ENCODE measurements at places on chromosomes 6 and 20.

GRCh38 chr6:159806021-159806458, 6.0 kb downstream of the PNLDC1 start:
- no peak for DNase-seq

DNA sequence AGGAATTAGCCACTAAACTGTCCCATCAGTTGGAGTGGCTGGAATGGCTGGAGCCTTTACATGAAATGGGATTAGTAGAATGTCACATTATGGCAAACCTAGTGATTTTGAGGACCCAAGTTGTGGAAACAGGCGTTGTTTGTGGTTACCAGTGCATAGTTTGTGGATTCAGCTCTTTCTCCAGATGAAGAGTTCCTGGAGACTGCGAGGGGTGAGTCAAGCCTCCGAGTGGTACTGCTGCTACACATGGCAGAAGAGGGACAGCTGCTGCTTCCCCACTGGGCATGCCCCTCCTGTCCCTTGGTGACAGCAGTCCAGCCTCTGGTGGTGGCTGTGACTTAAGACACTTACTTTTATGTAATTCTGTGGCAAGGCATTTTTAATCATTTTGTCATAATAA, 94.2 kb upstream of the SCP2D1 start:
- DNase-seq = peak; percentile 44

- no peak for DNase-seq
Observed at GRCh38 chr6:142929751-142930358, 15.1 kb downstream of the HIVEP2 start.

- no peak for DNase-seq
Observed at GRCh38 chr20:48467622-48468021, 360.2 kb downstream of the PREX1 start.

GRCh38 chr6:37537548-37537947, 37.9 kb upstream of the CCDC167 start:
- DNase-seq = no peak

DNA sequence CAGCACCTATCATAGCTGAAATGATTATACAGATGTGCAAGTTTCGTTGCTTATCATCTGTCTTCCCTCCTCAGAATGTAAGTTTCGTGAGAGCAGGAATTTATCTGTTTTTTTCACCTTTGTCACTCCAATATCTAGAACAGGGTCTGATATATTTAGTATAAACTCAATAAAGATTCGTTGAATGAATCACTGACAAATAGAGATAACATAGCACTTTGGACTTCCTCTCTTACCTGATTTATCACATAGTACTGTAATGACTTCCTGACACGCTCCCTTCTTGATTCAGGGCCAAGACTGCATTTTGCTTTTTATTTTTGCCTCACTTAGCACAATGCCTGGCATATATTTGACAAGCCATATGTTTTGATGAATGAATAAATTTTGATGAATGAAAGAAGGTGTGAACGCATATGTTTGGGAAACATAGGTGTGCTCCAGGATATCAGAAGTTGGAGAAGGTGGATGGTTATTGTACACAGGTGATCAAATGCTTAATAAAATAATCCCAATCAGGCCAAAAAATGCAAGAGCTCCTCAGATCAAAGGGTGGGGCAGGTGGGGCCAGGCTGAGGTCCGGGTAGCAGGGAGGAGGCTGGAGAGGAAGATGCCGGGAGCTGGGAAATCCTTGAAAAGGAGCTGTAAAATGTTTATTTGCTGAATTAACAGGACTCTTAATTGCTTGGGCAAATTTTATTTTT, 33.0 kb downstream of the PIM1 start:
- no peak for DNase-seq

DNA sequence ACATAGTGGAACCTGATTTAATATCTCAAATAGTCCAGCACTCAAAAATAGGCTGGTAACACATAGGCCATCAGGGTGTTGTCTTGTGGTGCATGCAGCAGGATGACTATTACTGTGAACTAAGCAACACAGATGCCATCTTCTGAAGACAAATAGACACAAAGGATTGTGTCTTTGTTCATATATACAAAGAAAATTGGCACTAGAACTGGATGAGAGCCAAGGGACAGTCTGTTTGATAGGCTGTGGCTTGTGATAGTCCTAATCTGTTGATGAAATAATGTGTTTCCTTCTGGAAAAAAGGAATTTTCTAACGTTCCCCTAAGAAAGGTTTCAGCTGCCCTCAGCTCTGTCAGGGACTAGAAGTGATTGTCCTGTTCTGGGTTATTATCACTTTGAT, 129.8 kb downstream of the TPBG start:
- no peak for DNase-seq

- no peak for DNase-seq
Observed at GRCh38 chr20:20010639-20011500, 6.3 kb upstream of the NAA20 start.

- no peak for DNase-seq
Observed at GRCh38 chr6:131061041-131061750, 1.8 kb downstream of the EPB41L2 start.

DNA sequence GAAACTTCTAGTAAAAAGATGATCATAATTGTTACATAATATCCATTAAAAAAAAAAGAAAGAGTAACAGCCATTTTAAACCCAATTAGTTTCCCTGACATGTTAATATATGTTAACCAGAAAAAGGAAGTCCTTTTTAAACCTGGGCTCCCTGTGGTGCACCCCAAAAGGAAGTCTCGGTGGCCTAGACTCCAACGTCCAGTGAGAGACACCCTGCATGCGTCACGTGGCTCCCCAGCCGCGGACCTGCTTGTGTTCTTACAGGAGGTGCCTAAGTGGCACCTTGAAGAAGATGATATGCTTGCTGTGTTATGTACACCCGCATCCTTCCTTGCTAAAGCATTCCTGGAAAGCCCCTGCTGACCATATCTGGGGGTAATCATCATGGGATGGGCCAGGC, 50.1 kb downstream of the FOXC1 start:
- DNase-seq = no peak

DNA sequence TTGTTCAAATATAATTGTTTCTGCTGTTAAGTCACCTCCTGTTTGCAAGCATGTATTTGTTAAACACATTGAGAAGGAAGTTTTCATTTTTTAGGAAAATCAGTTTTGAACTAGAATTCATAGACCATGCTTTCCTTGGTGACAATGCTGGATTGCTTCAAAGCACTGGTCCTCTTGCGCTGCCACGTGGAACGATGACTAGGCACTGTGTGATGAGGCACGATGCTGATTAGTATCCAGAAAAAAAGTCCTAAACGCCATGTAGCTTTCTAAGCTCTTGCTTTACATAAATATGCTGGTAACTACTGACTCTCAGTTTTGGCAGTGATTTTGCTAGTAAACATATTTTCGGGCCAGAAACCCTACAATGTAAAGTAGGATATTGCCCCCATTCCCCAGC, 11.1 kb upstream of the EXOC2 start:
- DNase-seq = no peak

Measured in femur (tissue), 1 donor.